ENCODE measurements at places on chromosomes 12 and 14.

- no peak for DNase-seq
Observed at GRCh38 chr14:94761348-94761996, 8.4 kb downstream of the GSC start.

DNA sequence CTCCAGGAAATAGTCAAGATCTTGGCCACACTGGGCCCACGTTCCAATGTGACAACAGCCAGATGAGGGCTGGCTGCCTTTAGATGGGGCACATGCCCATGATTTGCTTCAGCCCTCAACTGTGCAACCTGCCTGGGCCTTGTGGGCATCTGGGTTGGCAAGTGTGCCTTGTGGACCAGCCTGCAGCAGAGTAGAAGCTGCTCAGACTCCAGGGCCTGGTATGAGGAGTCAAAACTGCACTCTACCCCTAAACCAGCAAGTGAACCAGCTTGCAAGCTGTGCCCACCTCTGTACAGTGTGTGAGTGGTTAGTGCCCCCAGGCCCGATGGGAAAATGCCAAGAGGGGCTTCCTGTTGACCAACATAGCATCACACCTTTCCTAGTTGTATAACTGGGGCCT lies 17.9 kb downstream of the PHETA1 start:
- no peak for DNase-seq

DNA sequence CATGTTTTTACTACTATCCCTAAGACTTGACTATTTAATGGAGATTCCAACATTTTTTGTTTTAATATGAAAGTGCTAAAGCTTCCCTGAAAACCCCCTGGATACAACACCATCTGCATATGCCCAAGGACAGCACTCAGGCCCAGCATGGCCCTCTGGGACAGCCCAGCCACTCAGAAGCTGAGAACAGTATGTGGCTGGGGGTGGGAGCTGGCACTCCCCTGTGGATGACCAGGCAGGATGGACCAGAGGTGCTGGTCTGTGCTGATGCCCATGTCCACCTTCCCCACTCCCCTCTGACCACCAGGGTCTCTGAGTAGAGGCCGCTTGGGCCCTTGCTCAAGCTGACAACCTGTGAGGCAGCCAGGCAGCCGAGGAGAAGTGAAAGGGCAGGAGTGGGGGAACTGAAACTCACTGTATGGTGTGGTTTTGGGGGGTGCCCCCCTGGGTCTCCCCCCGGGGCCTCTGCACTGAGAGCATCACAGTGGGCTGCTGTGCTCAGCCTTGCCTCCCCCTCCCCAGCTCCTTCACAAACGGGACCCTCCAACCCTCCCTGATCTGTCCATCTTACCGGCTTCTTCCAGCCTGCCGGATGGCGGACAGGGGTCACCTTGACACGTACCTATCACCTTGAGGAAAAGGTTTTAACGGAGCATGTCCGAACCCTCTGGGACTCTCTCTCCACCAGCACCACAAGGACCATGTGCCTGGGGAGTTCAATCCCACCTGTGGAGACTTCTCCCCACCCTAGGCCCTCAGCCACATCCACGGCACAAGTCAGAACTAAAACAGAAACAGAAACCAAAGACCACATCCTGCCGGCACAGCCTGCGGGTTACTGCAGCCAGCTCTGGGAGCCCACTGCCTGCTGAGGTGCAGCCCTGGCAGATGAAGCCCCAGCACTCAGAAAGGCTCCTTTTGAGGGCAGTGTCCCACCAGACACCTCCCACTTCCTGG lies at the start of gene TMEM229B:
TMEM229B (minus strand) TSS at position 785 of the 957 bp plus-strand sequence. CDS start 14,798 bp downstream, outside the sequence.
- DNase-seq = no peak

GRCh38 chr12:54020591-54021405 lies 7.4 kb upstream of the HOXC6 start:
- no peak for DNase-seq

GRCh38 chr14:56112781-56113180 lies 5.4 kb upstream of the PELI2 start:
- DNase-seq = no peak

GRCh38 chr12:78559886-78560285 lies 304.7 kb upstream of the SYT1 start:
- no peak for DNase-seq

- DNase-seq = peak; percentile 64
Observed at GRCh38 chr14:52313903-52314594, at the start of gene PTGER2. Gene PTGER2, plus strand, starts transcription at chr14:52314312. Its CDS starts 237 bp downstream, at chr14:52314549.

- DNase-seq = no peak
Observed at GRCh38 chr14:35331605-35332516, 39.7 kb downstream of the PSMA6 start.

DNA sequence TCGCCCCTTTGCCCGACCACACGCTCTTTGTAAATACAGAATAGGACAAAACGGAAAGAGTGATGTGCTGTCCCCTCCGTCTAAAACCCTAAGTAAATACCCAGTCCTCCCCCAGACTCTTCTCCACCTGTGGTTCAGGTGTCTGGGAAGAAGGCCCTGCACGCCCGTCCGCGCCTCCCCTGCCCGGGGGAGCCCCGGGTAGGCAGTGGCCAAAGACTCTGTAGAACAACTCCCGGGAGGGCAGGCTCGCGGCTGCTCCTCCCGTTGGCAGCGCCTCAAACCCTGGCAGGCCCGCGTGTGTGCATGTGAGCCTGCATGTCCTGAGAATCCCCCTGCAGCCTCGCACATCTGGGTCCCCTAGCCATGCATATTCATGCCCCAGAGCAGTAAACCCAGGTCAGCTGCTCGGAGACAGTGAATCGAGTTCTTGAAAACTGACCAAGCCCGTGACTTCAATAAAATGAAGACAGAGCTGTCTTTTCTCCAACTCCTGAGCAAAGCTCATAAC lies 165.8 kb downstream of the MON2 start:
- no peak for DNase-seq

- DNase-seq = no peak
Observed at GRCh38 chr12:1796515-1797010, 23.8 kb upstream of the LRTM2 start.

GRCh38 chr12:62006076-62006732 lies 254.0 kb upstream of the USP15 start:
- DNase-seq = no peak

- no peak for DNase-seq
Observed at GRCh38 chr12:23093488-23093887, 468.5 kb downstream of the ETNK1 start.

- DNase-seq = no peak
Observed at GRCh38 chr12:32884962-32885361, 11.6 kb downstream of the PKP2 start.

DNA sequence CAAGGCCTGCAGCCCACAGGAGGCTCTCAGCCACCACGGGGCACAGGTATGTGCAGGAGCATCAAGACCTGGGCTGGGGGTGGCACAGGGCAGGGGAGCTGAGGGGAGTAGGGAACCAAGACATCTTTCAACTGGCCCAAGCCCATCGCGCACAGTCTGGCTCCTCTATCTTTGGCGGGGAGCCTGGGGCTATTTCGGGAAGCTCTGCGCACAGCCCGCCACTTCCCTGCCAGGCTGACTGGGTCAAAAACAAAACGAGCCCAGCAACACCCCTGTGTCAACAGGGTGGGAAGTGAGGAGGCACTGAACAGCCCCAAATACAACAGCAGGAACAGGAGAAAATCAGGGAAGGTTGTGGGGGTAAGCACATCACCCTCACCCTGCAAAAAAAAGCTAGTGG lies 83.9 kb downstream of the ARL6IP4 start:
- DNase-seq = no peak

DNA sequence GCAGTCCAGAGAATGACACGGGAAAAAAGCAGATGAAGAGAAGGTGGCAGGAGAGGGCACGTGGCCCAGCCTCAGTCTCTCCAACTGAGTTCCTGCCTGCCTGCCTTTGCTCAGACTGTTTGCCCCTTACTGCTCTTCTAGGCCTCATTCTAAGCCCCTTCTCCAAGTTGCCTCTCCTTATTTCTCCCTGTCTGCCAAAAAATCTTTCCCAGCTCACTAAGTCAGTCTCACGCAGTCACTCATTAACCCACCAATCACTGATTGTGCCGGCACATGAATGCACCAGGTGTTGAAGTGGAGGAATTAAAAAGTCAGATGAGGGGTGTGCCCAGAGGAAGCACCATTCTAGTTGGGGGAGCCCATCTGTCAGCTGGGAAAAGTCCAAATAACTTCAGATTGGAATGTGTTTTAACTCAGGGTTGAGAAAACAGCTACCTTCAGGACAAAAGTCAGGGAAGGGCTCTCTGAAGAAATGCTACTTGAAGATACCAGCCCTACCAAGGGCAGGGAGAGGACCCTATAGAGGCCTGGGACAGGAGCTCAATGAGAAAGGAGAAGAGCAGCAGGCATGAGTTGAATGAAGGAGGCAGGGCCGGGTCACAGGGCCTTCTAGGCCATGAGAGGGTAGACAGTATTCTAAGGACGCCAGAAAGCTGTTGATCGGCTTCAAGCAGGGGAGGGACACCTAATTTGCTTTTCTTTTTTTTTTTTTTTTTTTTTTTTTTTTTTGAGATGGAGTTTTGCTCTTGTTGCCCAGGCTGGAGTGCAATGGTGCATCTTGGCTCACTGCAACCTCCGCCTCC lies 40.9 kb downstream of the DAD1 start:
- no peak for DNase-seq

- DNase-seq = no peak
Observed at GRCh38 chr14:74563233-74563585, 48.8 kb downstream of the LTBP2 start.

DNA sequence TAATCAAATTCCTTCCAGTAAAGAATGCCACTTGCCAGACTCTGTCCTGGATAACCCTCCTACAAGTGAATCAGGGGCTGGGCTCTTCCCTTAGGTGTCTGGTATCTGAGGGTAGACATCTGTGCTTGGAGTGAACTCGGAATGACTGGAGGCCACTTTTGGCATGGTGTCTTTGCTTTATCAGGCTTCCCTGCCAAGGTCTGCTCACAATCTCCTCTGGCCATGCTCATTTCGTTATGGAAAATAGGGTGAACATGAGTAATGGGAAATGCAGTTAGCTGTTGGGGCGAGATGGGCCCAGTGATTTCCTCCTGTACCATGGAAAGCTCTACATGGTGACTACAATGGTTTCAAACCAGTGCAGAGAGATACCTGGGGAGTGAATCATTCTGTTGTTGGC lies 212.9 kb downstream of the NRXN3 start:
- DNase-seq = no peak

DNA sequence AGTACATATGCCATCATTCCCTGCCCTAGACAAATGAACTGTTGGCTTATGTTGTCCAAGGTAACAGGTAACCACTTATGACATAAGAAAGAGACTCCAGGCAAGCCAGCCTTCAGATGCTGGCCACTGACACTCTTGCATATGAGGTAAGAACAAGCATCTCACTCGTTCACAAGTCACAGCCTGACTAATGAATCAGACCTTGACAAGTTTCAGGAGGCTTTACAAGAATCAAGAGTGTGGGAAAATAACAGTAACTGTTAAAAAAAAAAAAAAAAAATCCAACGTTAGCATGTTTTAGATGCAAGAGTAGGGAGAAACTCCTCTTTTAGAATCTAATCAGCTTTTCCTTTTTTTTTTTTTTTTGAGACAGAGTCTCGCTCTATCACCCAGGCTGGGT lies 40.7 kb downstream of the ZFYVE1 start:
- no peak for DNase-seq

- no peak for DNase-seq
Observed at GRCh38 chr12:128627659-128628058, 196.1 kb downstream of the SLC15A4 start.

- no peak for DNase-seq
Observed at GRCh38 chr14:101233021-101233366, 328.3 kb upstream of the DIO3 start.

GRCh38 chr14:68898248-68899032 lies 80.7 kb downstream of the ACTN1 start:
- DNase-seq = no peak

DNA sequence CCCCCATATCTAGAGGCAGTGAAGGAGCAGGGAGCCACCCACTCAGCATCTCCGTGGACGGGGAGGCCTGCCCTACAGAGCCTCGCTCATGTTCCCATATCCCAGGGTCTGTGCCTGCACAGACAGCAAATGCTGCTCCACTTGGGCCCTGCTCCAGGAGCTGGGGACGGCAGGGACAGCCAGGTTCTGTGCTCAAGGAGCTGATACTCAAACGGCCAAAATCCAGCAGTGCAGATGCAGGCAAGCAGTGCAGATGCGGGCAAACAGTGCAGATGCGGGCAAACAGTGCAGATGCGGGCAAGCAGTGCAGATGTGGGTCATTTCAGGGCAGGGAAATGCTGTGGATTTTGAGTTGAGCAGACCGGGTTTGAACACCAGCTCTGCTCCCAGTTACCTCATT lies 6.2 kb upstream of the SERPINA12 start:
- DNase-seq = no peak

- DNase-seq = no peak
Observed at GRCh38 chr14:80607430-80608190, 333.9 kb downstream of the CEP128 start.

DNA sequence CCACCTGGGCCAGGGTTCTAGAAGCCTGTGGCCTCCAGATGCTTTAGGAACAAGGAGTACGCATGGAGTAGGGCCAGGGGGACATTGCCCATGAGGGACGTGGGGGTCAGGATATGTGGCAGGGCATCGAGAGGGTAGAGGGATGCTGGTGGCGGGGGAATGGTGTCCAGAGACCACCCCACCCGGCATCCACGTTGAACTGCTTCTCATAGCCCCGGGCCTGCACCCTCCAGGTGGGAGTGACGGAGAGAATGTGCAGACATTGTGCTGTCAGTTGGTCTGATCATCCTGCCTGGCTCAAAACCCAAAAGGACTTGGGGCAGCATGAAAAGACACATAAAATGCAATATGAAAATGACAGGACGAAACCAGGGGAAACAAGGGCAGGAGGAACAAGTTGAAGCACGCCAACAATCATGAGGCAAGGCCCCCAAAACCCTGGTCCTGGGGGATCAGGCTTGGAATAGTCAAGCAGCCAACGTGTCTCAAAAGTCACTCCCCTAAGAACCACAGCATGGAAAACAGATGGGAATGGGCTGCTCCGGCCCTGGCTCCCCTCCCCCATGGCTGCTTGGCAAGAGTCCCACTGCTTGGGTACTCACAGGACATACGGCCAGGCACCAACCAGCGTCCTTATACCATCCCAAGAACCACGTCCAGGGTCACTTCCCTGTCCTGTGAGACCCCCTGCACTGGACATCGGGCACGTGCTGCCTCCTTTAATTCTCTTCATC lies 117.9 kb downstream of the DICER1 start:
- DNase-seq = no peak

DNA sequence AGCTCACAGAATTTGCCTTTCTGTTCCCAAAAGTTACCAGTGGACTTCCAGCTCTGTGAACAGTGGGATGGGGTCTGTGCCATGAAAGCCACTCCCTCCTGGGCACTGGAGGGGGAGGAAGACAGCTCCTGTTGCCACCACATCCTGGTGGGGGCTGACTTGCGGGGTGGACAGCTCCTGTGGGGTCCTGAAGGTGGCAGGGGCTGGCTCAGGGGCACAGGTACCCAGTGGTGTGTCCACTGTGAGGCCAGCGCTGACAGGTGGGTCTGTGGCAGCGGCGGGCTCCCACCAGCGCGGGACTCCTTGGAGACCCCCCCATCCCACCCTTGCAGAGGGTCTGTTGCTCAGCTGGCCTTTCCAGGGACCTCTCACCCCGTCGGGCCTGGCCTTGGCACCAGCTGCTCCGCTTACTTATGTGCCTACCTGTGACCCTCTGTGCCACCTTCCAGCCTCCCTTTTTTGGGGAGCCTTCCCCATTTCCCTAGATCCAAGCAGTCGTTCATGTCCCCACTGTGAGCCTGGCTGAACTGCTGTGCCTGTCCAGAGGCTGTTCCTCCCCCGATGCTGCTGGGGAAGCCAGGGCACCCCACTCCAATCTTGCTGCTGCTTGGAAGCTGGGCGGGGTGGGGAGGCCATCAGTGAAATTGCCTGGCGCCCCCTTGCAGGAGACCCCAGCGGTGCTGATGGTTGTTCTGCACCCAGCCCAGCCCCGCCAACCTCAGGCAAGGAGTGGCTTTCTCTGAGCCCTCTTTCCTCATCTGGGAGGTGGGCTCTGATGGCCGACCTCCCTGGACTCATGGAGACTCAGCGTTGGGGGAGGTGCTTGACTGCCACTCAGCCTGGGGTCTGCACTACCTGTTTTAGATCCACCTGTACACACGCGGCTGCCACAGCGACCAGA lies 2.2 kb downstream of the TEDC1 start:
- DNase-seq = no peak
